ENCODE measurements at places on chromosomes 5 and 9.

GRCh38 chr5:143946837-143947236 is 134.9 kb downstream of the HMHB1 start:
- DNase-seq = no peak

- no peak for DNase-seq
Measured at GRCh38 chr5:150567031-150567717, 59.2 kb downstream of the NDST1 start.

DNA sequence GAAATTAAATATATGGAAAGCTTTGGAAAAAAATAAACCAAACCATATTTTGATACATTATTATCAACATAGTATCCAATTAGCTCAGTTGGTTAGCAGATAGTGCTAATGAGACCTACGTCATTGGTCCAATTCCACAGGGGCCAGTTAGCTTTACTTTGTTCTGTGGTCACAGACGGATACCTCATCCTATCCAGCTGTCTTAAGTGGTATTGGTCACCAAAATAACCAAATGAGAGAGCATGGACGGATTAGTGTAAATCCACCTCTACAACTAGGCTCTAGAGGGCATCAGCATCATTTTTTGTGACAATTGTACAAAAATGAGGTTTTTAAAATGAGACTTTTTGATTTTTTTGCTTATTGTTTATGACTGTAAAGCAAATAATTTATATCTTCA is 364.2 kb downstream of the KIAA0825 start:
- DNase-seq = no peak

DNA sequence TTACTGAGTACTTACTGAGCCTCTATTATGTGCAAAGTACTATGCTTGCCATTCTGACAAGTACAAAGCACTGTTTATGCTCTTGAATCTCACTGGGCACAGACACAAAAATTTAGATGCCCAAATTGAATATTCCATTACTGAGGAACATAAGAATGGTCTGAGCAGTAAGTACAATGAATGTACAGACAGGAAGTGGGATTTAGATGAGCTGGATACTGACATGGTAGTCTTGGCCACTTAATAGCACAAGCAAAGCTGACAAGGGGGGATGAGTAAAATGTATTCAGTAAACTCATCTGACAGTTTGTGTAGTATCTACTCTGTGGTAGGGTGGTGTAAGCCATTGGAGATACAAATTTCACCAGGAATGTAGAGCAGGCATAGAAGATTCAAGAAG is 132.4 kb downstream of the EFNA5 start:
- DNase-seq = no peak

- no peak for DNase-seq
Measured at GRCh38 chr5:172364773-172365172, 81.2 kb upstream of the UBTD2 start.

GRCh38 chr9:115413304-115413703 is 295.3 kb upstream of the TNC start:
- no peak for DNase-seq

- DNase-seq = no peak
Measured at GRCh38 chr9:5621327-5621726, 7.6 kb upstream of the RIC1 start.

DNA sequence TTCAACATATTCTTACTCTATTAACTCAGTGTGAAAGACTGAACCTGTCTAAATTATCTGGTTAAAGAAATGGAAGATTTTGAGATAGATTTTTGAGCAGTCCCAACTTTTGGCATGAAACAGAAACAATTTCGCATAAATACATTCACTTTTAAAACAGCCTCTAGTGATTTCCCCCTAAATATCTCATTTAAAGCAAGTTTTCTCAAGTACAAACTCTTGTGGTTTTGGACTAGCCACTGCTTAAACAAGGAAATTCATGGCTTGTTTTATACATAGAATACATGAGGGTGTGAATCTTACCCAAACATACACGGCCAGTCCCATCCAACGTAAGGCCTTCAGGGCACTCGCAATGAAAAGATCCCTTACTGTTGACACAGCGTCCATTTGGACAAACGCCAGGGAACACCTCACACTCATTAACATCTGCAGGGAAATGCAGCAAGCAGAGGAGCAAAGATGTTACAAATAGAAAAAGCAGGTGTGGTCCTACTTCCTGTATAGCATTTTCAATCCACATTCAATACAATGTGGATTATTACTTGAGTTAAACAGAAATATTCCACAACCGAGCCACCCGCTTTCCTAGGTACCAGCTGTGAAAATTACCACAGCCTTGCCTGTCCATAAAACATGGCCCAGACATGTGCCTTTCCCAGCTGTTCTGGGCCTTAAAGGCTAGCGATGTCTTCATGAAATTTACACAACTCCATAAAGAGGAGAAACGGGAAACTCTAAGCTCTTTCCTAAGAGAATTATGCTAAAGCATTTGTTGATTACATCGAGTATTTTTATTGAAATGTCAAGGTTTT is 188.8 kb downstream of the FBN2 start:
- DNase-seq = no peak

DNA sequence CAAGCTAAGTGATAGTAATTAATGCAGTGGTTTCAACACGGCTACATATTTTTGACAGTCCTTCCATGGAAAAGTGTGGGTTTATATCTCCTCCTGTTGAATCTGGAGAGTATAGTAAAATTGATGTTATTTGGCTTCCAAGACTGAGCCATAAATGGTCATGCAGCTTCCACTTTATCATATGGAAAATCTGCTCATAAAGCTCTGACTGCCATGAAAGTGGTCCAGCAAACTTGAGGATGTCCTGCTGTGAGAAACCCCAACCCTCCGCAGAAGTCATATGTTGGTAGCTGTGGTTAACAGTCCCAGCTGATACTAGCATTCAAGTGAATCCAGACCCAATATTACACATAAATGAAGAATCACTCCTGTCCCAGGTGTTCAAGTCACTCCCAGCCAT is 378.3 kb downstream of the KCTD16 start:
- DNase-seq = no peak

GRCh38 chr5:33231935-33232334 is 208.8 kb upstream of the TARS1 start:
- no peak for DNase-seq

- no peak for DNase-seq
Measured at GRCh38 chr5:85069659-85070640, 685.3 kb upstream of the EDIL3 start.

GRCh38 chr5:94526706-94527105 is 91.7 kb downstream of the KIAA0825 start:
- no peak for DNase-seq

DNA sequence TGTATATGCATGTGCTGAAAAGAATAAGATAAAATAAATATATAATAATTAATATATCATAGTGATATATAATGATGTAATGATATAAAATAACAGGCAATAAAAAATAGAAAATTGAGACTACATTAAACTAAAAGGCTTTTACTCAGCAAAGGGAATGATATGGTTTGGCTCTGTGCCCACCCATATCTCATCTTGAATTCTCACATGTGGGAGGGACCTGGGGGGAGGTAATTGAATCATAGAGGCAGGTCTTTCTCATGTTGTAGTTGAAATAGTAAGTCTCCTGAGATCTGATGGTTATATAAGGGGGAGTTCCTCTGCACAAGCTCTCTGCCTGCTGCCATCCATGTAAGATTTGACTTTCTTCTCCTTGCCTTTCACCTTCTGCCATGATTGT is 1550.9 kb upstream of the CDH6 start:
- DNase-seq = no peak

DNA sequence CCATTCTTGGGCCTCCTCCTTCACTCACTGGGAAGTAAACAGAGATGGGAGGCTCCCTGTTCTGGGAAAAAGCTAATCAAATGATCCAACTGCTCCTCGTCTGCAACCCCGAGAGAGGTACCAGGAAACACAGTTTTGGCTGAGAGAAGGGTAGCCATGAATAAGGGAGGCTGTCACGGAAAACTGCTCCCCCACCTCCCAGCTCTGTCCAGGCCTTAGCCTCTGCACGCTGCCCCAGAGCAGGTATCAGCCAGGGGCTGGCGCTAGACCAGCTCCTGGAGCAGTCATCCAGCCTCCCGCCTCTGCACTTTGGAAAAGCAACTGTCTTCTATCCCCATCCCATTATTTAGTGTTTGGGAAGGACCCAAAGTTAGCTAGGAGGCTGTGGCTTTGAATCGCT is 266.1 kb downstream of the NDUFS4 start:
- no peak for DNase-seq

DNA sequence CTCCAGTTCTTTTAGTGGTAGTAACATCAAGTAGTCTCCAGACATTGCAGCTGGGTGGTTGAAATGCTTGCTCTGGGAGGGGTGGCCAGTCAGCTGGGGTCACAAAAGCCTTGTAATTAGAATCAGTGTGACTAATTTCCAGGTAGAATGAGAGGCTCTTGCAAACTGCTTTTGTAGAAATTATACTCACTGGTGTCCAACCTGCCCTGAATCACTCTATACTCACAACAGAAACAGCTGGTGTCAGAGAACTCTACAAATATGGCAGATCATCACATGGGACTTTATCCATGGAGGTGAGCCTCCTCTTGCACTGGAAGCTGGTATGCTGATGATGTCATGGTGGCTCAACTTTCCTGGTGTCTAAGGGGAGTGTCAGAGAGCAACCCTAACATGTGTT is 71.3 kb downstream of the SH3TC2 start:
- DNase-seq = no peak

DNA sequence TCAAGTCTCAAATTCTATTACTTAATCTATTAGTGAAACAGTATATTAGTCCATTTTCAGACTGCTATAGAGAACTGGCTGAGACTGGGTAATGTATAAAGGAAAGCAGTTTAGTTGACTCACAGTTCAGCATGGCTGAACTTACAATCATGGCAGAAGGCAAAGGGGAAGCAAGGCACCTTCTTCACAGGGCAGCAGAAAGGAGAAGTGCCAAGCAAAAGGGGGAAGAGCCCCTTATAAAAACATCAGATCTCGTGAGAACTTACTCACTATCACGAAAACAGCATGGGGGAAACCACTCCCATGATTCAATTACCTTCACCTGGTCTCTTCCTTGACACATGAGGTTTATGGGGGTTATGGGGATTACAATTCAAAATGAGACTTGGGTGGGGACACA is 67.9 kb upstream of the CHSY3 start:
- no peak for DNase-seq

DNA sequence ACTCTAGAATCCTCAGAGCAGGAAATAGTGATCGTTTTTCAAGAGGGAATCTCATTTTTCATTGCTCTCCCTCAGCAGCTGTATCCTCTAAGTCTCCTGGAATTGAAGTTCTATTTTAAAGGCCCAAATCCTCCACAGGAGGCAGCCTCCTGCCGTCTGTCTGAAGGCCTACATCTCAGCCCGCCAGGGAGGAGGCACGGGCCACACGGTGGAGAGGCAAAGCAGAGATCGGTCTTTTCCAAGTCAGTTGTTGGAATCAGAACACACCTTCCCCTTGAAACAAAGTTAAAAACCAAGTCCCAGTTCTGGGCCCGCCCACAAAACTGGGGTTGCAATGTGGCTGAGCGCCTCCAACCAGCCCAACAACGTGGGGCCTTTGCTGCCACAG is 68.7 kb downstream of the RAPGEF1 start:
- no peak for DNase-seq

- no peak for DNase-seq
Measured at GRCh38 chr9:13915591-13916301, 398.2 kb downstream of the NFIB start.
